ENCODE measurements at places on chromosomes 1 and 21. TPM values are rescaled to one million over a fixed set of nuclear protein-coding genes. Genes with fewer than 3 reads are reported as not detected.

GRCh38 chr21:17777072-17777765 lies 41.9 kb downstream of the C21orf91 start:
- no peak for DNase-seq

DNA sequence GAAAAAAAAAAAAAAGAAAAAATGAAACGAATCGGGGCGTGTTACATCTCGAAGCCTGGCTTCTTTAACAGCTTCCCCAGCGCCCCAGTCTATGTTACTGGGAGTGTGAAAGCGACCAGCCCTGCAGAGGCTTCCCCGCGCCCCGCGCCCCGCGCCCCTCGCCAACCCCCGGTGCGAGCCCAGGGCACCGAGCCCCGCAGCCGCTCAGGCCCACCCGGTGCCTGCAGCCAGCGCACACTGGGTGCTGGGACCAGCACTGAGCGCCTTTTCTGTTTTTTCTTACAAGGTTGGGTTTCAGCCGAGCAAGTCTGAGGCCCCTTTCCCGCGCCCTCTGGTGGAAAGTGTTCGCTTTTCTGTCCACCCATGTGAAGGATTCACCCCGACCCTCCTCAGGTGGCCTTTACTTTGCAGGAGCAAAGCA lies 42.1 kb upstream of the ZNF496 start:
- DNase-seq, result no peak

DNA sequence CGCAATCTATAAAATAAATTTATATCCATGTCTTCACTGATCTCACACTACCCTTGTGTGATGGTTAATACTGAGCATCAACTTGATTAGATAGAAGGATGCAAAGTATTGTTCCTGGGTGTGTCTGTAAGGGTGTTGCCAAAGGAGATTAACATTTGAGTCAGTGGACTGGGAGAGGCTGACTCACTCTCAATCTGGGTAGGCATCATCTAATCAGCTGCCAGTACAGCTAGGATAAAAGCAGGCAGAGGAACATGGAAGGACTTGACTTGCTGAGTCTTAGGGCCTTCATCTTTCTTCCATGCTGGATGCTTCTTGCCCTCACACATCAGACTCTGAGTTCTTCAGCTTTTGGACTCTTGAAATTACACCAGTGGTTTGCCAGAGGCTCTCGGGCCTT lies 615.4 kb downstream of the AGBL4 start:
- DNase-seq, result no peak

- DNase-seq, result no peak
Observed at GRCh38 chr1:110746644-110747259, 72.0 kb upstream of the KCNA3 start.

LDLRAD1 gene
- total RNA-seq, result not detected

DNA sequence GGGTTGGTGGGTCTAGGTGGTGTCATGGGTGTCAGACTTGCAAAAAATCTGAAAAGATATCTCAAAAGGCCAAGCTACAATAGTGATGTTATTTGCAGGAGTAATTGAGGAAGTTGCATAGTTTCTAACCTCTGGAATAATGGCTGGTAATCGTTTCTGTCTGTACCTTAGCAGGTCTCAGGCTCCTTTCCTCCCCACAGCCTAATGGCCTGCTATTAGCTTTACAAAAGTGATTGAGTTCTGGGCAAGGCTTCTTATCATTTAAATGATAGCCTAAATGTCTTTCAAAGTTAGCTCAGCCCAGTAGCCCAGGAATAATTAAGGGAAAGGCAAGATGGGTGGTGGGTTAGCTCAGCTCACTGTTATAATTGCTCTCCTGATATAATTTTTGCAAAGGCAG lies 37.7 kb upstream of the IGSF5 start:
- no peak for DNase-seq

- DNase-seq, result peak; percentile 49
Observed at GRCh38 chr21:42609811-42610210, 43.6 kb upstream of the PDE9A start.

DNA sequence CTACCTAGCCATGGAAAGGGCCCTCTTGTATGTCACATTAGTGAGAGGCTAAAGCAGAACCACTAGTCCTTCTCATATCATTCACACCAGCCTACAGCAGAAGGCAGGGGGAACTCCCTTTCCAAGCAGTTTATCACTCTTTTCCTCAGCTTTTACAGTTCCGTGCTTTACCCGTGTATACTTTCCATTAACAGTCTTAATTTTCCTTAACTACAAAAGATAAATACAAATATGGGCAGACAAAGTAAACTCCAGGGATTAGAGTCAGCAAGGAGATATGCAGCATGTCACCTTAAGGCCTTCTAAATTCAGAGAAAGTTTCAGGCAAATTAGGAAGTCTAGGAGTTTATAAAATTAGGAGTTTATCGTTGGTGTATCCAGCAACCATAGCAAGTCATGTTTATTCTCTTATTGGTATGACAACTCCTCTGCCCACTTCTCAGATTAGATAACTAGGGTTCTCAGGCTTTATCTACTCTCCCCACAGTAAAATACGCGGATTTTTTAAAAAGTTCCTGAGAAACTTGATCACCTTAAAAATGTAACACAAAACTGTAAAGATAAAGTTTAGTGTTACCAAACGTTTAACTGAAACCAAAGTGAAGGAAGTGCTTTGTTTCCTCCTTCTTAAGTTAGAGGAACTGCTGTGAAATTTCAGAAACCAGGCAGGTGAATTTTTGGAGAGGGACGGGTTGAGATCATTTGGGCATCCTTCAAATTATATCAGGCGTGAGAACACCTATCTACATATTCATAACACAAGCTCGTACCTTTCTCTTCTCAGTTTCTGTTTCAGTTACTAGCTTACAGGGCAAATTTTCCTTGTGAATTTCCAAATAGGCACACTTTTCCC lies 42.7 kb upstream of the SLC19A2 start:
- DNase-seq, result no peak

- no peak for DNase-seq
Observed at GRCh38 chr1:217097819-217098218, 374.6 kb upstream of the ESRRG start.

IFNLR1 gene
- 3.9 TPM for total RNA-seq

DNA sequence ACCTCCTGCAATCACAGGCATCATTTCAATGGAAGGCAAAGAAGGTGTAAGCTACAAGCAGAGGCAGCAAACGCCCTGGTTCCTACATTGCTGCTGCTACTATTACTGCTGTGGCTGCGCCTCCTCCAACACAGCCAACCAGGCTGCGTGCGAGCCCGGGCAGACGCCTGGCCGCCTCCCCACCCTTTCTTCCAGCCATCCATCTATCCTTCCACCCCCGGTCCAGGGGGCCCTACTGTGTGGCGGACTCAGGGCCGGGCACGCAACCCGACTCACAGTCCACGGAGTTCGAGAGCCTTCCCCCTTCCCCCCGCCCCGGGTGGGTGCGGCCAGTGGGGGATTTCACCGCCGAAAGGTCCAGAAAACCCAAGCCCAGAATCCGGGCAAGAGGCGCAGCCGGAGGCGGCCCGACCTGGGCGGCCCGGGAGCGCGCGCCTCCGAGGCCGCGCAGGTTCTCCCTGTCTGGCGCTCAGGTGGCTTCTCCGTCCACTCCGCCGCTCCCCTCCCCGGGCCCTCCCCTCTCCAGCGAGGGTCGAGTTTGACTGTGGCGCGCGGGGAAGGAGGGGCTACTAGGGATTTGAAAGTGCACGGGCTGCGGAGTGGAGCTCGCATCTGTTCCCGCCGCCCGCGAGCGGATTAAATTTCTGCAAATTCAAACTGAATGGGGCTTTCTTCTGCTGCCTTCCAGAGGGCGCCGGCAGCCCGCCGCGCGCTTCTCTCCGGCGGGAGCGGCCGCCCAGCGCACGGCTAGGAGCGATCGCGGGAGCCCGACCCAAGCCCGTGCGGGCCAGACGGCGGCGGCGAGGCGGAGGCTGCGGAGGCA lies at the start of gene HUNK:
Gene HUNK (plus strand): TSS at position 569 of the 823 bp plus-strand sequence. CDS start 655 bp downstream, outside the sequence.
- DNase-seq, result peak; percentile 34

DNA sequence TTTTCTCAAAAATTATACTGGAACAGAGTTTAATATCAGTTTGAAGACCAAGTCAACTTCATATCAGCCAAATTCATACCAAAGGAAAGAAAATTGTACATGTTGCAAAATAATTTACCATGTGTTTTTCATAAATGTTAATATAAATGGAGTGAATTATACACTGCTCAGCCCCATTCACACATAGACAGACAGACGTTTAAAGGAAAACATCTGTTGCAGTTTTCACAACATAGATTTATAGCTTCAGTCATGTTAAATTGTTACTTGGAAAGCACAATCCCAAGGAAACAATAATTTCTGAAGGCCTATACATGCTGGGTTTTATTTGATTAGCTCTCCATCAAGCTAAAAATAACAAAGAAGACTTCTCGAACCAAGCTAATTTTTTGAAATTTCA lies 27.8 kb upstream of the HYI start:
- no peak for DNase-seq

VASH2 gene
- 4.0 TPM for total RNA-seq

DNA sequence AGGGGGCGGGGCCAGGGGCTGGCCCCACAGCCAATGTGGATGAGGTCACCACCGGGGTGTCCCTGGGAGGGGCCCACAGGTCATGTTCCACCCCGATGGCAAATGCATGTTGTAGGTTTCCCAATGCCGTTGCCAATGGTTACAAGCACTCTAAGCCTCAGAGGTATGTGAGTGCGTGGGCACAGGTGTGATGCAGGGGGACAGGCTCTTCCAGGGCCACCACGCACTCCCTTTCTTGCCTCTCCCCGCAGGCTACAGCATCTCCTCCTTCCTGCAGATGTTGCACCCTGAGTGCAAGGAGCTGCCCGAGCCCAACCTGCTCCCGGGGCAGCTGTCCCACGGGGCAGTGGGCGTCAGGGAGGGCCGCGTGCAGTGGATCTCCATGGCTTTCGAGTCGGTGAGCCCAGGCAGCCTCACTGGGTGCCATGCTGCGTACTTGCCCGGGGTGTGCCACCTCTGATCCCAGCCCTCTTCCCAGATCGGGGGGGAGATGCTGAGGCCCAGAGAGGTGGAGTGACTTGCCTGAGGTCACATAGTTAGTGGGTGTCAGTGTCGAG lies 52.4 kb downstream of the DISP3 start:
- peak; percentile 57 for DNase-seq

ZNF648 gene
- total RNA-seq, result 3.2 TPM
